NCI-H460 (cell line): ENCODE measurements at places on chromosomes 16 and 17. TPM values are rescaled to one million over a fixed set of nuclear protein-coding genes. Genes with fewer than 3 reads are reported as not detected.

Gene MLKL
- total RNA-seq, result 38.9 and 50.0 TPM in 2 replicates

Gene DYNLRB2
- total RNA-seq, result not detected in 2 replicates

Gene EFNB3
- 0.14 and 0.35 TPM in 2 replicates for total RNA-seq

Gene ARHGAP44
- 2.1 and 2.5 TPM in 2 replicates for total RNA-seq

Gene C1QBP
- 725 and 734 TPM in 2 replicates for total RNA-seq

Gene WFDC1
- total RNA-seq, result not detected in 2 replicates

Gene APOBR
- total RNA-seq, result 0.05 TPM in 1 of 2 replicates, not detected in the other

Gene KLHL10
- total RNA-seq, result 0.05 TPM in 1 of 2 replicates, not detected in the other

Gene ATAD5
- 6.7 and 7.2 TPM in 2 replicates for total RNA-seq

Gene ASGR2
- total RNA-seq, result not detected in 2 replicates

Gene G6PC1
- total RNA-seq, result not detected in 2 replicates

Gene MAP3K14
- total RNA-seq, result 3.6 and 4.3 TPM in 2 replicates

Gene KRT40
- total RNA-seq, result not detected in 2 replicates

Gene PNMT
- total RNA-seq, result not detected in 2 replicates

Gene HES7
- 9.0 and 9.4 TPM in 2 replicates for total RNA-seq

Gene TBC1D3K
- not detected in 2 replicates for total RNA-seq

Gene DNAAF8
- 0.15 and 0.26 TPM in 2 replicates for total RNA-seq

Gene SPATA22
- not detected in 2 replicates for total RNA-seq

Gene RAMP2
- 0.63 and 0.74 TPM in 2 replicates for total RNA-seq

Gene SPNS3
- not detected in 2 replicates for total RNA-seq

Gene SSTR5
- total RNA-seq, result 0.40 TPM in 1 of 2 replicates, not detected in the other

Gene TP53TG3F
- not detected in 2 replicates for total RNA-seq

Gene TEKT1
- not detected in 2 replicates for total RNA-seq

Gene TPSG1
- total RNA-seq, result not detected in 2 replicates

Gene ASGR1
- total RNA-seq, result 0.22 TPM in 1 of 2 replicates, not detected in the other

Gene NR1D1
- total RNA-seq, result 4.2 and 4.7 TPM in 2 replicates

Gene RNF213
- total RNA-seq, result 52.7 and 60.8 TPM in 2 replicates

Gene MILR1
- total RNA-seq, result 2.4 and 2.7 TPM in 2 replicates

Gene ZNF423
- 0.06 TPM in 1 of 2 replicates, not detected in the other for total RNA-seq

Gene UTP4
- 18.4 and 21.4 TPM in 2 replicates for total RNA-seq

Gene ABAT
- total RNA-seq, result 0.52 and 0.59 TPM in 2 replicates
